Pulmonary artery endothelial cell (primary cell): ENCODE measurements at places on chromosomes 16 and 17. TPM values are rescaled to one million over a fixed set of nuclear protein-coding genes. Genes with fewer than 3 reads are reported as not detected.

DNA sequence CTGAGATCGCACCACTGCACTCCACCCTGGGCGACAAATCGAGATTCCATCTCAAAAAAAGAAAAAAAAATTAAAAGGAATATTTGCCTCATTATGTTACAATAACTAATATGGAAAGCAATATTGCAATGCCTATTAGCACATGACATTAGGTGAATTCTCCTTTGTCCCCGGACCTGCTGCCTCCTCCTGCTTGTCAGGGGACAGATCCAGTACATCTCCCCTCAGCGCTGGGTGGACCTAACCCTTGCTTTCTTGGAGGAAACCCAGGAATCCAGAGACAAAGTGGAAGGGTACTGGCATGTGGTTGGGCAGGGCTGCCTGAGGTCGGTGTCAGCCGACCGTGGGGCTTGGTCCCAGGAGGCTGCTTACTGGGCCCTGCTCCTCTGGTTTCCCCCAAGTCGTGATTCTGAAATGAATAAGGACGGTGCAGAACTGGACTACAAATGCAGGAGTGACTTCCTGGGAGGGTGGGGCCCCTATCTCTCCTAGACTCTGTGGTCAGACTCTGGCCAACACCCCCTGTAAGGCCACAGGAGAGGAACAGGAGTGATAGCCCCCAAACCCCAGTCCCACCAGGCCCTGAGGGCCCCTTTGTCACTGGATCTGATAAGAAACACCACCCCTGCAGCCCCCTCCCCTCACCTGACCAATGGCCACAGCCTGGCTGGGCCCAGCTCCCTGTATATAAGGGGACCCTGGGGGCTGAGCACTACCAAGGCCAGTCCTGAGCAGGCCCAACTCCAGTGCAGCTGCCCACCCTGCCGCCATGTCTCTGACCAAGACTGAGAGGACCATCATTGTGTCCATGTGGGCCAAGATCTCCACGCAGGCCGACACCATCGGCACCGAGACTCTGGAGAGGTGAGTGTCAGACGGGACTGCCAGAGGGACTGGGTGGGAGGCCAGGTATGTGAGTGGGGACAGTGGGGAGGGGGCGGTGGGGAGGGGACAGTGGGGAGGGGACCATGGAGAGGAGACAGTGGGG, at the start of gene HBZ:
TSS of gene HBZ (plus strand) at position 504 of the 988 bp plus-strand sequence. CDS start at position 770, 266 bp downstream.
- no peak for DNase-seq

DNA sequence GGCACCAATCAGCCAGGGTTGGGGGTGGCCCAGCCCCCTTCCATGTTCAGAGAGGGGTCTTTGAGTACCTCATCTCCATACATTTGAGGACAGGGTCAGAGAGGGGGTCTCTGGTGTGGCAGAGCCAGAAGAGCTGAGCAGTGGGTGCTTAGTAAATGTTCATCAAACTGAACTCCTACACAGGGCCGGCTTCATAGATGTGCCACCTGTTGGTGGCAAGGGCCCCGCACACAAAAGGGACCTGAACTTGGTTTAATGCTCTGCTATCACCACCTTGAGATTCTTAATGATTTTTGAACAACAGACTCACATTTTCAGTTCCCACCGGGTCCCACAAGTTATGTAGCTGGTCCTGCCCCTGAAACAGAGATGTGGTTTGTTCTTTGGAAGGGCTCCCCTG, 9.0 kb upstream of the C1QL1 start:
- no peak for DNase-seq

Gene CSH1
- not detected in 2 replicates for total RNA-seq

Gene SMPD3
- total RNA-seq = 0.07 TPM in 1 of 2 replicates, not detected in the other

DNA sequence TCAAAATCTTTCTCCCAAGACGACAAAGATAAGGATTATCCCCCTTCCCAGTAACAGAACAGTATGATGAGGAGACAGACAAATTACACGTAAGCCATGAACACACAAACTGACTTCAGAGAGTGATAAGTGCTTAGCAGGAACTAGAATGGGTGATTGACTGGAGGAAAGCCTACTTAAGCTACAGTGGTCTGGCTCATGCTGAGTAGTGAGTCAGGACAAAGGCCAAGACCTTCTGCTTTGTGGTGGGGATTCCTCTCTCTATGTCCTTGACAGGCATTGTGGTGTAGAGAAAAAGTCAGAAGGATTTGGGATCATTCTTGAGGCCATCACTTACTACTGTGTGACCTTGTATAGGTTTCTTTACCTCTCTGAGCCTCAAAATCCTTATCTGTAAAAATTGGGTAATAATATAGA, 381.9 kb upstream of the CCL2 start:
- DNase-seq = no peak

DNA sequence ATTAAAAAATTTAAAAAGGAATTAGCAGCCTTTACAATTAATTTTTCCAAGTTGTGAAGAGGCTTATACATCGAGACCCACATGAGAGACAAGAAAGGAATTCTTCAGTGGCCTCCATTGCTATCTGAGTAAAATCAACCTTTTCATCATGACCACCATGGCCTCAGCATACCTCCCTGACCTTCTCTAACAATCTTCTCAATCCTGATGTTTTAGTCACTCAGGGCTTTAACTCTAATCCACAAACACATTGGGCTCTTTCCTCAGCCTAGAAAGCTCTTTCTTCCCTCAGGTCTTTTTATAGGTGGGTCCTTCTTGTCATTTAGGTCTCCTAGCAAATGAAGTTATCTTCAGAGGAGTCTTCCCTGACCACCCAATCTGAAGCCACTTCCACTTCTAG, 46.4 kb downstream of the SPOP start:
- no peak for DNase-seq

Gene SSTR5
- 0.07 TPM in 1 of 2 replicates, not detected in the other for total RNA-seq

- DNase-seq = no peak
Measured at GRCh38 chr17:2889256-2889655, 93.0 kb downstream of the RAP1GAP2 start.

Gene SEPTIN1
- 0.13 TPM in 1 of 2 replicates, not detected in the other for total RNA-seq

Gene FZD2
- total RNA-seq = 0.79 and 0.88 TPM in 2 replicates

GRCh38 chr16:3609895-3610697, 1.3 kb downstream of the SLX4 start:
- DNase-seq = no peak

Gene NFATC2IP
- 20.5 and 27.5 TPM in 2 replicates for total RNA-seq

DNA sequence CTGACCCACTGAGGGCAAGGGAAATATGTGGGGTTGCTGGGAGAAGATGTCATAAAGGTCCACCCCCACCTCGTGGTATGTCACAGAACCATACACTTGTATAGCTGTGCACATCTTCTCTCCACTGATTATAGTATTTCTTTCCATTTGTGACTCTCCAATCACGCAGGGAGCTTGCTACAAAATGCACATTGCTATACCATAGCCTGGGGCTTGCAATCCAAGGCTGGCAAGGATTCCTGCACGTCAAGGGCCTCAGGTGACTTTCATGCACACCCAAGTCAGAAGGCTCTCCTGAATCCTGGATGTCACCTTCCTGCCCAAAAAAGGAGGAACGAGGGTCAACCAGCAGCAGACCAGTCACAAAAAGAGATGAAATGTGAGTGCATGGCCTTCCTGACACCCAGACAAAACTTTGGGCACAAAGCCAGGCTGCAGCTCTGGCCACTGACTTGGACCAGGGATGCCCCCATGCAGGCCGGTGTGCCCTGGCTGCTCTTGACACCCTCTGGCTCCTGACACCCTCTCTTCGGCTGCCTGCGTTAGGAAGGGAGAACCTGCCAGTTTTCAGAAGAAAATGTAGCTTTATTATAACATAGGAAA, 12.1 kb downstream of the TBC1D26 start:
- DNase-seq = no peak

Gene ZDHHC1
- 4.0 and 7.8 TPM in 2 replicates for total RNA-seq

GRCh38 chr17:49676276-49676868, 1.5 kb downstream of the SPOP start:
- DNase-seq = no peak

GRCh38 chr17:31604936-31605335, 213.5 kb downstream of the RAB11FIP4 start:
- no peak for DNase-seq

DNA sequence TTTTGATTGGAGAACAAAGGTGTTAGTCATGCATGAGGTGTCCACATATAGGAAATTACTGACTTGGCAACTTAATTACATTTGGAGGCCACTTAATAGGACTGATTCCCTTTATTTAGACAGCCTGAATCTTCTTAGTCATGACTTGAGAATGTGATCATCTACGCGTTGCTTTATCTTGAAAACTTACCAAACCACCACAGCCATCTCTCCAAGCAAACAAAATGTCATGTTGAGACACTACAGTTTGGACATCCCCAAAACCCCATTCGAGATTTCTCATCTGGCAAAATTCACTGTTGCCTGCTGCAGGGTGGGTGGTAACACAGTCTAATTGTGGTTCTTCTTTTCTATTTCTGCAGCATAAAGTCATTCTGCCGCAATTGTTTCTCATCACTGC, 176.5 kb upstream of the CDH5 start:
- no peak for DNase-seq

GRCh38 chr17:62998665-62999393, 32.8 kb downstream of the TANC2 start:
- DNase-seq = no peak

Gene FBXO39
- 0.28 and 1.4 TPM in 2 replicates for total RNA-seq

DNA sequence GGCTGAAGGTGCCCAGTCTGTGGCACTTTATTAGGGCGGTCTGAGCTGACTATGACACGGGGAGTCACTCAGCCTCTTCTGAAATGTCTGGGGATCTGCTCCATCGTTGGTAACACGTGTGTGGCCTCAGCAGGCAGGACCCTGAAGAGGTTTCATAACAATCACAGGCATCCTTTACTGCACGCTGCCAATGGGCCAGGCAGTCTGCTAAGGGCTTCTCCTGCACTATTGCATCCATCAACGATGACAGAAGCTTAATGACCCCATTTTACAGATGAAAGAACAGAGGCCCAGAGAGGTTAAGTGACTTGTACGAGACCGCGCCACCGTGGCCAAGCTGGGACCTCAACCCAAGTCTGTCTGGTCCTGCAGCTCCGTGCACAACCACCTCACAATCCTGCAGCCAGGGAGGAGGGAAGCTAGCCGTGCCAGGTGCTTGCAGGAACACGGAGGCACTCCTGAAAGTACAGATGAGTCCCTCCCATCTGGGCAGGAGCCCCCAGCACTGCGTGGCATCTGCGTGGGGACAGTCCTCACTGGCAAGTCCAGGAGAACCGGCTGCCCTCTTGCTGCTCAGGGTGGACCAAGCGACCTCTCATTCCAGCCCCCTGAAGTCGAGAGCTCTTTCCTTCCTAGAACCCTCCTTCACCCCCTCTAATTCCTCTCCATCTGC, 40.0 kb downstream of the RPH3AL start:
- no peak for DNase-seq

GRCh38 chr16:47886631-47887415, 269.0 kb downstream of the ABCC12 start:
- DNase-seq = no peak

Gene HS3ST3A1
- not detected in 2 replicates for total RNA-seq

GRCh38 chr17:43373356-43373755, 25.4 kb upstream of the ARL4D start:
- no peak for DNase-seq

DNA sequence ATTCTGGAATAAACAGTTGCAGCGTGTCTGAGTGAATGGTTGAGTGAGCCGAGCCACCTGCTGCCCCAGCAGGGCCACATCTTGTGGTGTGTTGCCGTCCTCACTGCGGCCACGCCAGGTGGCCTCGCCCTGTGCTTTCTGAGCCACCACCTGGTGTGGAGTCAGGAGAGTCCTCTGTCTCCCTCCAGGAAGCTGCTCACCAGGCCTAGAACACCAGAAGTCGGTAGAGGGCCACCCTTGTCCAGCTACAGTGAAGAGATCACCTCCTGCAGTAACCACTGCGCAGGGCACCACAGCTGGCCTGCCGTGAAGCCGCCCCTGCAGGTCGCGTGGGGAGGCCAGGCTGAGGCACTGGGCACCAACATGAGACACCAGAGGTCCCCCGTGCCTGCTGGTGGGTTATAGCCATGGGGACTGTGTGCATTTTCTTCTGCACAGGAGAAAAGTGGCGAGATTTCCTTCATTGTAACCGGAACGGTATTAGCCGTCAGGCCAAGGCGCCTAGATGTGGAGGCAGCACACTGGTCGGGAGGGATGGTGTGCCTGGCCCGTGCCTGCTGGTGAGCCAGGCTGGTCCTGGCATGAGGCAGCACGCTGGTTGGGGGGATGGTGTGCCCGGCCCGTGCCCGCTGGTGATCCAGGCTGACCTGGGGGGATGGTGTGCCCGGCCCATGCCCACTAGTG, 28.9 kb upstream of the FOXK2 start:
- no peak for DNase-seq

DNA sequence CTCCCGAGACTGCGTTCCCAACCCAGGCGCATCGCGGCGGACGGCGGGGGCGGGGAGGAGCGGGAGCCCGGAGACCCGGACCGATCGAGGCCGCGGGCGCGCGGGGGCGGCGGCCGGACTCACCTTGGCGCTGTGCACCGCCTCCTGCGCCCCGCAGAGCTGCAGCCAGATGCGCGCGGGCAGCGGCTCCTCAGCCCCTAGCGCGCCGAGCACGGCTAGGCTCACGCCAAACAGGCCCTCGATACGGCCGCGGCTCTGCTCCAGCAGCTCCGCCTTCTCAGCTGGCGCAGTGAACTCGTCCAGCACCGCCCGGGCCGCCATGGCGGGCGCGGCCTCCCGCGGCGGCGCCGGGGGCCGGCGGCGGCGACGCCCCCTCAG, 339 bp downstream of the N4BP1 start:
- DNase-seq = no peak

Gene AANAT
- total RNA-seq = not detected in 2 replicates

DNA sequence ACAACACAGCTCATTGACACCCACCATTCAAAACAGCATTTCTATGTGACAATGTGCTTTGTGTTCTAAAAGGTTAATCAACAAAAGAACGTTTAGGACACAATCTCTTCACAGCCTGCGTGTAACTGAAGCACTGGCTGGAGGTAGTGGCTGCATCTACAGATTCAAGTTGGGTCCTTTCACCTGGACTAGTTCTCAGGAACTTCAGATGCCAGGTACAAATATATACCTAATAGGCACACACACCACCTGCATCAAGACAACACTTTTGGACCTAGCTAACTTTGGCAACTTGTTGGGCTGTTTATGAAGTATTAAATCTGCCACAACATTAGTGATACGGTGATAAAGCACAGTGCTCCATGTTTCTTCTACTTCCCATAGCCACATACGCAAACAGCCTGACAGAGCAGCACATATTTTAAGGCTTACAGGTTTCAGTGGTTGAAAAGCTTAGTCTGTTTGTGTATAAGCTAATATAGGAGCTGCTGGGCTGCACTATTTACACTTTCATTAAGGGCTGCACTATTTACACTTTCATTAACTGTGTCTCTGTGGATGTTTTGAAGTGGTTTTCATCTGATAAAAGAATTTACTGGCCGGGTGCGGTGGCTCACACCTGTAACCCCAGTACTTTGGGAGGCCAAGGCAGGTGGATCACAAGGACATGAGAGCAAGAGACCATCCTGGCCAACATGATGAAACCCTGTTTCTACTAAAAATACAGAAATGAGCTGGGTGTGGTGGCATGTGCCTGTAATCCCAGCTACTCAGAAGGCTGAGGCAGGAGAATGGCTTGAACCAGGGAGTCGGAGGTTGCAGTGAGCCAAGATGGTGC, 132.6 kb downstream of the PARN start:
- no peak for DNase-seq
